Head of caudate nucleus (tissue), 42 donors: ENCODE measurements at places on chromosomes 7 and 10.

- no peak for DNase-seq
Measured at GRCh38 chr10:16828701-16829175, 11.5 kb upstream of the RSU1 start.

- DNase-seq = no peak
Measured at GRCh38 chr7:146731185-146731584, 614.6 kb downstream of the CNTNAP2 start.

DNA sequence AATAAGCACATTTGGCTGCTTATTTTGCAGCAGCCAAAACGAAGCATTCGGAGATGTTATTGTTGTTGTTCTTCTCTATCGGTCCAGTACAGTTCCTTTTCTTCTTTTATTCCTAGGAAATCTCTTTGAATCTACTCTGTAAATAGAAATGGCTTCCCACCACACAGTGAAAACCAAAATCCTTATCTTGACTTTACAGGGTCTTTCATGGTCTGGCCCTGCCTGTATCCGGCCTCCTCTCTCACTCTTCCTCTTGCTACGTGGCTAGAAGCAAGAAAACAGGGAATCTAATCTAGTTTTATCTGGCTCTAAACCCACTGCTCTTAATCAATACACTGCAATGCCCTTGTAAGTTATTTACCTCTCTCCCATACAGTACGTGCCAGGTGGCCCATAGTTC, 926.0 kb upstream of the C7orf33 start:
- DNase-seq = no peak

GRCh38 chr7:8871716-8872115, 438.3 kb downstream of the NXPH1 start:
- DNase-seq = no peak

GRCh38 chr7:155257482-155258225, 40.0 kb upstream of the INSIG1 start:
- no peak for DNase-seq

- no peak for DNase-seq
Measured at GRCh38 chr7:91212582-91212981, 51.7 kb upstream of the FZD1 start.

- DNase-seq = no peak
Measured at GRCh38 chr7:120993553-120994191, 5.2 kb downstream of the CPED1 start.

GRCh38 chr10:63977329-63977923, 456.2 kb downstream of the REEP3 start:
- DNase-seq = no peak

DNA sequence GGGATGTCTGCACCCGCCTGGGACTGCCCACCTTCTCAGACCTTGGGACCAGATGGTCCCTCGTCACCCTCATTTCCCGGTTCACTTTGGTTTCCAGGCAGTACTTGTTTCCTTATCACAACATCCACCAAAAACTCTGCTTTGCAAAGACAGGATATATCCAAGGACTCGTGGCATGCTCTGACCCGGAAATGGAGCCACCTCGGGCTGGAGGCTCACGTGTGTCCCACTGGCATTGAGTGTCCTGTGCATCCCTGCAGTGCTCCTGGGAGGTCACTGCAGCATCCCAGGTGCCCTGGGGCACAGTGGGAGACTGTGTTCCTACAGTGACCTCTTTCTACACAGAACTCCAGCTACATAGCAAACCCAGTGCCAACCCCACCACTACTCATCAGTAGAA, 611.9 kb upstream of the FOXK1 start:
- no peak for DNase-seq

DNA sequence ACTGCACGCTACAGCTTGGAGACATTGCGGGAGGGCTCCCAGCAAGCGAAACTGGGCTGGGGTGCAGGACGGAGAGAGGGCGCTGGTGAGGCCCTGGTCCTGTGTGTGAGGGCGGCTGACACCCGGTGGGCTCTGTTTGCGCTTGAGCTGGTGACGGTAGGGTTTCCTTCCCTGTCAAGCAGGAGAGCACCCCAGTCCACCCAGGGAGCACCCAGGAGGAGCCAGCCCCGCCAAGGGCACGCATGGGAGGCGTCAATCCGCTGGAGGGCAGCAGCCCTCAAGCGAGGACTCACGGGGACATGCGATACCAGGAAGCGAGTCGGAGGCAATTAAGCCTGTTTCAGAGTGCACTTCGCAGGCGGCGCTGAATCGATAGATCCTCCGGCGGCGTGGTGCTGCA, 109.4 kb downstream of the MAD1L1 start:
- no peak for DNase-seq

DNA sequence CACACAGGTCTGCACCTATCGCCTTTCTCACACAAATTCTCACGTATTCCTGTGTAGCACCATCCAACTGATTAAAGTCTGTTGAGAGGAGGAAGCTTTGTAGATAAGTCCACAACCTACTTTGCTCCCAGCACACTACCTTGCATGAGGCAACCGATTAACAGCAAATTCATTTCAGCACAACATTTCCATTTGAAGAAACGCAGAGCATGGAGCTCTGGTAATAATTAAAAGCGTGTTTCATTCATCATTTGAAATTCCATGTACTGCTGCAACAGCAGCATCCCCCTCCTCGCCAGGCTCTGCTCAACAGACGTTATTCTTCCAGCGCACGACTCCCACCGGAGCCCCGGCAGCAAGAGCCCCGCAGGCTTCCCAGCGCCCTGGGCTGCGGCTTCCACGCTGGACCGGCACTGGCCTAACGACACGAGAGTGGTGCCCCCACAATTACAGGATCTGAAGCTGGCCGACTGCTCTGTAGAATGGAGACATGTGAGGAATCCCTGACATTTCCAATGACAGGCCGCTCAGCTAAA, 118.8 kb downstream of the DIP2C start:
- DNase-seq = no peak

- DNase-seq = peak; percentile 41
Measured at GRCh38 chr7:122310119-122311021, 5.8 kb upstream of the FEZF1 start.

- DNase-seq = no peak
Measured at GRCh38 chr10:79007421-79008319, 61.1 kb upstream of the ZMIZ1 start.

- DNase-seq = no peak
Measured at GRCh38 chr10:44858988-44859387, 52.1 kb upstream of the TMEM72 start.

DNA sequence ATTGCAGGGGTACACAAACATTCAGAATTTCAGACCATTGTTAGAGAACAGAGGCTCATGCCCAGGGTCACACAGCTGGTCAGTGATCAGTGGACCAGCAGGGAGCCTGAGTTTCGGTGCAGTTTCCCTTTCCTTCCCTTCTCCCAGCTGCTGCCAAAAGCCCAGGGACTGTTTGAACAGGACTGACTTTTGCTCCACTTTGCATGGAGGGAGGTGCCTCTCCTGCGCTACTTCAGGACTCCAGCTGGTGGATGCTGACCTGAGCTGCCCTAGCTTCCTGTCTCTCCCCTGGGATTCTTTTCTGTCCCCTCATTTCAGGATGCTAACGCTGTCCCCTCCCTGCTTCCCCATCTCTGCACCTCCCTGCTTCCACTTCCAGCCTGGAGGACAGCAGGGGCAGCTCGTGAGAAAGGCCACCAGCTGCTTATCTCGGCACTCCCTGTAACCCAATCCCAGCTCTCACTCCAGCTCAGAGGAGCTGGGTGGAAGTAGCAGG, 14.5 kb downstream of the SH2D4B start:
- DNase-seq = no peak
